ENCODE measurements at places on chromosomes 11 and 22.

- DNase-seq: no peak
Observed at GRCh38 chr11:3188496-3189195, 23.5 kb upstream of the OSBPL5 start.

DNA sequence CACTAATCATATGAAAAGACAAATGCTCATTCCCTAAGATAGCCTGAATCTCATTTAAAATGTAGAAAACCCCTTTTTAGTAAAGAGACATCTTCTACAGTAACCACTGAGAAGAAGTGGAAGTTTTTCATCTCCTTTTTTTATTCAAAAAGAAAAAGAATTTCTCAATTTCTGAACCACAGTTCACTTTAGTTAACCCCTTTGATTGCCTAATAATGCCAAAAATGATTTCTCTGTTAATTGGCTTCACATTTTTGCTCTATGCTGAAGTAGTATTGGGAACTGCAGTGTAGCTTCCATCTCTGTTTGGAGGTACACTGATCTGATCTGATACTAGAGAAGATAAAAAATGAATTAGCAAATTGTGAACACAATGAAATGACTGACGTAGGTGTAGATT, 58.3 kb downstream of the CD44 start:
- DNase-seq: no peak

GRCh38 chr11:61782841-61783240, 9.6 kb downstream of the TMEM258 start:
- no peak for DNase-seq

- DNase-seq: no peak
Observed at GRCh38 chr11:2777386-2777785, 77.6 kb upstream of the KCNQ1OT1 start.

DNA sequence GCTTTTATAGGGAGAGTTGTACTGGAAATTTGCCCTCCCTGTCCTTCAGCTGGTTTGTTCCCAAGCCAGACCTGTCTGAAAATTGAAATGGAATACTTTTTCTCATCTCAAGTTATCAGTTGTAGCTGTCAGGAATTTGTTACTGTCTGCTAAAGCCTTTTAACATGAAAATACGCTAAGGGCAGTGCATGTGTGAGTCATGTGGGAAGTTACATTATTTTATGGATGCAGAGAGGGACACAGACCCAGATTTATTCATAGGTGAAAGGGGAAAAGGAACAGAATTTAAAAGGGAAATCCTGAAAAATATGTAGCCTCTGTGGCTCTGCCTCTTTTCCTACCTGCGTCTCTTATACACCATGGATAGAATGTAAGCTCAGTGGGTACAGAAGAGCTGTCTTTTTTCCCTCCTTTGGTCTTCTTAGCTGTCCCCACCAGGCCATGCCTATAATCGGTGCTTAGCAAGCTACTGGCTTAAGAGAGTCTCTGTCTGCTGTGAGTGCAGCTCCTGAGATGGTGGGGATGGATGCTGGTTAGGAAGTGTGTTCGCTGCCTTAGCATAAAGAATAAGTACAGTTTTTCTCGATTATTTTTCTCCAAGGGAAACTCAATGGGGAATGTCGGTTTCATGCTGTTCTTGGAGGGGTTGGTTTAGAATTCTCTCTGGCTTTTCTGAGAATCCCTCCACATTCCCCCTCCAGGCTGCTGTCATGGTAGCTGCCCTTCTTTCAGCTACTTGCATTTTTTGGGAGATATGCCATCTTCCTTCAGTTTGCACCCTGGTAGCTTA, 166.8 kb downstream of the TEAD1 start:
- DNase-seq: no peak

- DNase-seq: no peak
Observed at GRCh38 chr22:17164392-17165024, 5.4 kb upstream of the HDHD5 start.

- DNase-seq: no peak
Observed at GRCh38 chr22:46070803-46071450, 79.4 kb upstream of the PPARA start.

All from cortex of kidney (tissue), 1 donor.